ENCODE measurements at places on chromosomes 2 and 18.

GRCh38 chr2:41853427-41854191 is 194.2 kb upstream of the PKDCC start:
- DNase-seq: peak; percentile 40

- DNase-seq: peak; percentile 80
Measured at GRCh38 chr2:173354582-173355131, at the start of gene CDCA7. Gene CDCA7, plus strand, starts transcription at chr2:173354872. Its CDS starts 92 bp downstream, at chr2:173354964.

DNA sequence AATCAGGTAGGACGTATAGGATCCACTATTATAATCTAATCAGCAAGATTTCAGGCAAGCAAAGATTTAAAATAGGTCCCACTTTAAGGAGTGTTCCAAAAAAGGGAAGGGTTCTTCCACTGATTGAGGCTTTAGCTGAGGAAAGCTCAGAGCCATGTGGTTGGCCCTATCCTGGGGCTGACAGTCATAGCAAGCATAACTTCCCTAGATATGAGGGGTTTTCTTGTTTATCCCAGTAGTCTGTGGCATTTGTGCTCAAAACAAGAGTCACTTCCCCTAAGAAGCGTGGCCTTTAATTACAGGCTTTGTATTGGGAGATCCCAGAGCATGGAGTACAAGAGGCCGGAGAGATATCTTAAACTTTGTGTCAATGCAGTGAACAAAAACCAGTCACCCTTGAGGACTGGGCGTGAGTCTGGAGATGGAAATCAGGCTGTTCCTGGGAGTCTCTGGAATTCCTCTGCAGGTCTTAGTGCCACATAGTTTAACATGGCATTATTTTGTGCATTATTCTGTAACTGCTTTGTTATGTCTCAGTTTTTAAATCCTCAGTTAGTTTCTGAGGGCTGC is 136.9 kb upstream of the FBXO11 start:
- DNase-seq: no peak

DNA sequence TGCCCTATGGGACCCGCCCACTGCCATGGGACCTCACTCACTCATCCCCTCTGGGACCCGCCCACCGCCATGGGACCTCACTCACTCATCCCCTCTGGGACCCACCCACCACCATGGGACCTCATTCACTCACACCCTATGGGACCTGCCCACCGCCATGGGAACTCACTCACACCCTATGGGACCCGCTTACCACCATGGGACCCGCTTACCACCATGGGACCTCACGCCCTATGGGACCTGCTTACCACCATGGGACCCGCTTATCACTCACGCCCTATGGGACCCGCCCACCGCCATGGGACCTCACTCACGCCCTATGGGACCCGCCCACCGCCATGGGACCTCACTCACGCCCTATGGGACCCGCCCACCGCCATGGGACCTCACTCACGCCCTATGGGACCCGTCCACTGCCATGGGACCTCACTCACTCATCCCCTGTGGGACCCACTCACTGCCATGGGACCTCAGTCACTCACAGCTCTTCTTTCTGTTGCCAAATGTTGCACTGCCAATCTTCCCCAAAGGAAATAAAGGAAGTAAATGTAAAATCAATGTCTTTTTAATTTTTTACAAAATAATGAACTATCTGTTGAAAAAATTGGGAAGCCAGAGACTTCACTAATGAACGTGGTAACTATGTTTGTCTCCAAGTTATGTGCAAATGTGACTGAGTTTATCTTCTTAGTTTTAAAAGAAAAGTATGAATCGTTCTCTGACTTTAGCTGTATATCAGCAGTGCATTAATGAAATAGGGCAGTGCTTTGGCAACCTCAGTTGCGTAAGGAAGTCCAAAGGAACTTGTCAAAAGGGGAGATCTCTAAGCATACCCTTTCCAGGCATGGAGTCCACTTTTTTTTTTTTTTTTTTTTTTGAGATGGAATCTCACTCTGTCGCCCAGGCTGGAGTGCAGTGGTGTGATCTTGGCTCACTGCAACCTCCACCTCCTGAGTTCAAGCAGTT is 101.5 kb upstream of the MGAT5 start:
- no peak for DNase-seq

- DNase-seq: no peak
Measured at GRCh38 chr2:71849607-71850305, 297.9 kb downstream of the CYP26B1 start.

DNA sequence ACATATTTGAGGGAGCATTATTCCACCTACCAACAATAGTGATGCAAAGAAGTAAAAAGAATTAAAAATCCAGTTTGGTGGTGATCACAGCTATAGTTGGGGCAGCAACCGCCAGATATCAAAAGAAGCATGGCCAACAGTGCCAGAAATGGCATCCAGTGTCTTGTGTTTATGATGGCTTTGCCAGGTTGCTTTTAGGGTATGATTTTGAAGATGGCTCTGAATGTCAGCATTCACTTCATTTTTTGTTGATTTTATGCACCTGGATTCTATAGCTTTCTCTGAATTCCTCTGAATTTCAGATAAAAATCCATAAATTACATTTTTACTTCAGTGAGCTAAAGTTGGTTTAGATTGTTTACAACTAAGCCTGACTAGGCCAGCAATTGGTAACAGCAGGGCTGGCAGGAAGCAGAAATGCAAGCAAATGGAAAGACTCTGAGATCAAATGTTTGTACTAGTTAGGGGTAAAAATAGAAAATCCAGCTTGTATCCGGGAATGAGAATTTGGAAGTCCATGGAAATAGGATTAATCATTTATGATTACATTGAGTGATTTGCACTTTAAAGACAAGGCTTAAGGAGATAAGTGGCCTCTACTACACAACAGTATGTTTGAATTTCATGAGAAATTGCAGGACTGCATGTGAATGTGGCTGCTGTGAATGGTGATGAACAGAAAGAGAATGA is 40.4 kb downstream of the COL3A1 start:
- DNase-seq: no peak

DNA sequence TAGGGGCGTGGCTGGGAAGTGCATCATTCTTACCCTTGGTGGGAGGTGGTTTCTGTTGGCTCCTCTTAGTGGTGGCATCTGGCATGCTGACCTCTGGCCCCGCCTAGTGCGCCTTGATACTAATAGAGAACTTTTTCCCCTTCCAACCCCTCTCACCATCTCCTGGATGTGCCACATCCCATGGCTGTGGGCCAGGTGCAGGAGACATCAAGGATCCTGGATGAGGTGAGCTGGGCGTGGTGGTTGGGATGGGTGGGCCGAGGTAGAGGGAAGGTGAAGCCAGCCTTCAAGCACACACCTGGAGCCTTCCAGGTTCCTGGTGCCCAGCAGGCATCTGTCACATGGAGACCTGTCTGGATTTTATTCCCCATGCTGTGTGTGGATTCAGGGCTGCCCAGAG is 149.2 kb downstream of the DYSF start:
- DNase-seq: no peak

DNA sequence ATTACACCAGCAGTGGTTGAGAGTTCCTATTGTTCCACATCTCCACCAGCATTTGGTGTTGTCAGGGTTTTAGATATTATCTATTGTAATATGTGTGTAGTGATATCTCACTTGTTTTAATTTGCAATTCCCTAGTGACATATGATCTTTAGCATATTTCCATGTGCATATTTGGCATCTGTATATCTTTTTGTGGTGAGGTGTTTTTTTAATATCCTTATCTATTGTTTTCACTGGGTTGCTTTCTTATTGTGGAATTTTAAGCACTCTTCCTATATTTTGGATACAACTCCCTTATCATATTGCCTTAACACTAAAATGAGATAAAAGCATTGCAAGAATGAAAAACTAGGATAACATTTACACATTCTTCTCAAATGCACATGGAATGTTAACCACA is 453.9 kb upstream of the FSIP2 start:
- DNase-seq: no peak

DNA sequence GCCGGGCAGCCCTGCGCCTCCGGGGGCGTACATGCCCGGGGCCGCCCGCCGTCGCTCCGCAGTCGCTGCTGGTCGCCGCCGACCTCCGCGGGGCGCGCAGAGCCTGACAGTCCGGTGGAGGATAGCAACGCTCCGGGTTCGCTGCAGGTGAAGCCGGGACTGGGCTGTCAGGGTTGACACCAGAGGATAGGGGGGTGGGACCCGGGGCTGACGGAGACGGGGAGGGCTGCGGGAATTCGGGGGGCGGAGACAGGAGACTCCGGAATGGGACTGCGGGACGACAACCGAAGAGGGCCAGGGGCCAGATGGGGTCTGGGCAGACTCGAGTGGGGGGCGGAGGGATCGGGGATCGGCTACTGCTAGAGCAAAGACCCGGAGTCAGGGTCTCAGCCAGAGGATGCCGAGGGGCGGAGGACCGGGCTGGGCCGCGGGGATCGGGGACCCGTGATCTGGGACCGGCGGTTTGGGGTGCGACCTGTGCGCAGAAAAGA is 403 bp downstream of the TMEM127 start:
- no peak for DNase-seq

GRCh38 chr2:120937686-120938044 is 202.0 kb downstream of the GLI2 start:
- DNase-seq: no peak

DNA sequence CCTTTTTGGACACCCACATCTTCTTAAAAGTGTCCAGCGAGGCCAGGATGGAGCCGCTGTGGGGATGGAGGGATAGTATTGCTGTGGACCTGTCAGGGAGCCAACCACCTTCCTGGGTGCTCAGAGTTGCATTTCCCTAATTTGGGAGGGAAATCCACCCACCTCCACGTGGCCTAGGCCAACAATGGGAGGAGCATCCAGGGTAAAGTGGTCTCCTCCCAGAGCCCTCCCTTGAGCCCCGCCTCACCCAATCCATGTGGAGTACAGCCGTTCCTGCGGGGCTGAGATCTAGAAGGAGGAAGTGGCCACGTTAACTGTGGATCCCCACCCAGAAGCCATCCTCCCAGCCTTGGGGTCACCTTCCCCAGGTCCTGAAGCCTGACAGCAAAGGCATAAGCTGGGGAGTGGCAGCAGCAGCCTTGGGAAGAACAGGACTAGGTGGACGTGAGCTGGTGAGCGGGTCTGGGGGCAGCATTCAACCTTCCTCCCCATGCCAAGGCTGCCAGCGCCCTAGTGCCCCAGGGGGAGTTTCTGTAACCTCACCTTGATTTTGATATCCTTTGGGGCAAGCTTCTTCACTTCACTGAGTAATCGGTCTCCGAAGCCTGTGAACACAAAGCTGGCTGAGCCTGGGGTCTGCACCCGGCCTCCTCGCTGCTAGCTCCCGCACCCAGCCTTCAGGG is 6.8 kb downstream of the ACTR1B start:
- no peak for DNase-seq

- DNase-seq: no peak
Measured at GRCh38 chr2:215417400-215417951, 18.4 kb downstream of the FN1 start.

- DNase-seq: no peak
Measured at GRCh38 chr2:160916300-160916699, 243.9 kb upstream of the TANK start.

DNA sequence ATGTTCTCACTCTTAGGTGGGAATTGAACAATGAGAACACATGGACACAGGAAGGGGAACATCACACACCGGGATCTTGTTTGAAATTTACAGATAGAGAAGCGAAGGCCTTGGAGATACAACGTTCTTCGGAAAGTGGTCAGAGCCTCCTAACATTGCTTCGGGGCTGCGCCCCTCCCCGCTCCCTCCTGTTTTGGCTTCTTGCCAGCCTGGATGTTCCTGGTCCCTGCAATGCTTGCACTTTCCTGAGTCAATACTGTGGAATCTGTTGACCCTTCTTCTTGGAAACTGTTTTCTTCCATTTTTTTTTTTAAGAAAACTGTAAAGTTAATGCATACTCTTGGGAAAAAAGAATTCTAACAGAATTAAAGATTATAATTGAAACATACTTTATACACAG is 360.8 kb downstream of the SOCS6 start:
- no peak for DNase-seq

- no peak for DNase-seq
Measured at GRCh38 chr2:125169764-125170146, 1144.7 kb downstream of the CNTNAP5 start.

DNA sequence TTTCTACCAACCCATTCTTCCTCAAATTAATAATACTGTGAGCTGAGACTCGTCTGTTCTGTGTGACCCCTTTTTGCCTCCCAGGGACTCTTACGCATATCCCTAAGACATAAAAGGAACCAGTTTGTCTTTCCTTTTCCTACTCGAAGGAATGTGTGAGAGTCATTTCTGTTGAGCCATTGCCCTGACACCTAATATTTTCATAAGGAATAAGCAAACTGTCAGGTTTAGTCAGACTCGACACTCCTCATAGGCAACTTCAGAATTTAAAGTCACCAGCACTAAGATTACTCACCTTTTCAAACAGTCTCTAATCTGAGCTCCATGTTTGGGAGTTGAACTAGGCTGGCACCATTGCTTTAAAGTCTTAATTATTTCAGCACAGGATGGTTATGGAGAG is 305.5 kb downstream of the IKZF2 start:
- DNase-seq: no peak

- DNase-seq: peak; percentile 10
Measured at GRCh38 chr2:15112216-15112615, 448.9 kb downstream of the NBAS start.

DNA sequence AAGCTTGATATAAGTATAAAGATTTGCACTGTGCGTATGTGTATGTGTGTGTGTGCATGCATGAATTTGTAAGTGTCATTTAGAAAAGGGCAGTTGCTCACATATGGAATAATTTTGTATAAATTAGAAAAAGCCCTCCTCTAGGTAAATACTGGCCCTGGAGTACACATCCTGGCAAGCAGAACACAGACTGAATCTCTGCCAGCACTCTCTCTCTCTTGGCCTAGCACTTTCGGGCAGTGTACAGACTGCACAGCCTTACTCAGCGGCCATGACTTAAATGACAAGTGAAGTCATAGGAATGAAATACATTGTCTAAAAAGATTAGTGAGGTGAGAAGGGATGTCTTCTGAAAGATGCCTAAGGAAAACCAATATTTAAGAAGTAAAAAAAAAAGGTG is 214.1 kb downstream of the RDH14 start:
- no peak for DNase-seq

- DNase-seq: no peak
Measured at GRCh38 chr18:28905509-28905908, 728.6 kb upstream of the CDH2 start.

DNA sequence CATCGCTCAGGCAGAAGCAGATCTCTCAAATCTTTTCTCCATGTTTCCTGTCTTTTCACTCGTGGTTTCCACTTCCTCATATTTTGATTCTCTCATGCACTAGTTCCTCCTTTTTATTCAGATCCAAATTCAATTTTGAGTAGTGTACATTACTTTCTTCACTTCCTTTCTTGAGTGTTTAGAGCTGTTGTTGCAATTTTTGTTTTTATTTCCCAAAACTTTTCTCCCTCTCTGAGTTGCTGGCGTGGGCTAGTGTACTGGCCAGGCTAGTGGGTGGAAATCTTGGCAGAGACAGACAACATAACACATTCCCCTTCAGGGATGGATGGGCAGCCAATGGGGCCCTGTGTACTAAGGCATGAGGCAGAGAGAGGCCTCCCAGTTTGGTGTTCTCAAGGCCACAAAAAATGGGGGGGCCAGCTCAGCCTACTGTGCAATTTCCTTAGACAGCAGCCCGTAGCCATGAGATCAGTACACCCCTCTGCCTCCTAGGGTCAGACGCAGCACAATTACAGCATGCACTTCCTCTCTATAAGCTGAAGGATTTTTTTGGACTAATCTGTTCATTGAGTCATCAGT is 145.1 kb upstream of the PID1 start:
- no peak for DNase-seq

Data from NCI-H345 (cell line).